ENCODE measurements at places on chromosomes 16 and 17.
A peak's percentile ranks its signal among the peaks of the same experiment; 100 is the strongest.

- DNase-seq = no peak
Observed at GRCh38 chr16:85231959-85232358, 119.7 kb upstream of the CIBAR2 start.

DNA sequence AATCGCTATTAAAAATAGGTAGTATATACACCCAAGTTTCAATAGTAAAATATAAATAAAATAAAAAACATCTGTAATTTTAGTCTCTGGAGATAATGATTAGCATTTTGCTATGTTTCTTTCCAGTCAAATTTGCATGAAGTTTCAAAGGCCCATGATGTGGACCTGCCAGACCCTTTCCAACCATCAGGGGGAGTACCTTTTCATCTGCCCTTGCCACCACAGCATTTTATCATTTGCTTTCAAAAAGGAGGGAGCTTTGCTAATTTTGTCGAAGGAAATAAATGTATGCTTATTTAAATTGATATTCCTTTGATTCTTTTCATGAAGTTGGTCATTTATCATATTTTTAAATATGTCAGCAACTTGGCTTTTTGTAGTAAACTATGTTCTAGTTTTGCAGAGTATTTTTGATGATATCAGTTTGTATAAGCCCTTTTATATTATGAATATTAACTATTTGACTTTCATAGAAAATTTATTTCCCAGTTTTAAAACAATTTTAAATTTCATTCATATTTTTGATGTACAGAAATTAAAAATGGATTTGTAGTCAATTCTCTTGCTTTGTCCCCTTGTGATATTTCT, 115.2 kb upstream of the NETO2 start:
- no peak for DNase-seq

DNA sequence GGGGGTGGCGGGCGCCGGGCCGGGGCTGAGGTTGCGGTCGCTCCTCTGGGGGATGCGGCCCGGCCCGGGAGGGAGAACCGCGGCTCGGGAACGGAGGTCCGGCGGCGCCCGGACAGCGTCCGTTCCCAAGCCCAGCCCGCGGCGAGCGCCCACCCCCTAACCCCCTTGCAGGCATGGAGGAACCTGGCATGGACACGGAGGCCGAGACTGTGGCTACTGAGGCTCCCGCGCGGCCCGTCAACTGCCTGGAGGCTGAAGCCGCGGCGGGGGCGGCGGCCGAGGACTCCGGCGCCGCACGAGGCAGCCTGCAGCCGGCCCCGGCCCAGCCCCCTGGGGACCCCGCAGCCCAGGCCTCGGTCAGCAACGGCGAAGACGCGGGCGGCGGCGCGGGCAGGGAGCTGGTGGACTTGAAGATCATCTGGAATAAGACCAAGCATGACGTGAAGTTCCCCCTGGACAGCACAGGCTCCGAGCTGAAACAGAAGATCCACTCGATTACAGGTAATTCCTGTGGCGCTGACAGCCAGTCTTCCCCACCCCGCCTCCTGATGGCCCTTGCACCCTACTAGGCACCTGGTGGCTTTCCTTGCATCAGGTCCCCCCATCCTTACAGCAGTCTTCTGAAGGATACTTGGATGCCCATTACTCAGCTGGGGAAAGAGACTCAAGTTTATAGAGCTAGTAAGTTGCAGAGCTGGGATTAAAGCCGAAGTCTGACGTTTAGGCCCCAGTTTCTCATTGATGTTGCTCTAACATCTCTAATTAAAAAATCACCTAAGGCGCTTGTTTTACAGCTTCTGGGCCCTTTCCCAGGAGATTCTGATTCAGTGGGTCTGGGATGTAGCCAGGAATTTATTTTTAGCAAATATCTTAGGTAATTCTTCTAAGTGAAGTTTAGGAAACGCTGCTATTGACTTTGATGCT, 514 bp downstream of the UBFD1 start:
- DNase-seq = peak; percentile 68

DNA sequence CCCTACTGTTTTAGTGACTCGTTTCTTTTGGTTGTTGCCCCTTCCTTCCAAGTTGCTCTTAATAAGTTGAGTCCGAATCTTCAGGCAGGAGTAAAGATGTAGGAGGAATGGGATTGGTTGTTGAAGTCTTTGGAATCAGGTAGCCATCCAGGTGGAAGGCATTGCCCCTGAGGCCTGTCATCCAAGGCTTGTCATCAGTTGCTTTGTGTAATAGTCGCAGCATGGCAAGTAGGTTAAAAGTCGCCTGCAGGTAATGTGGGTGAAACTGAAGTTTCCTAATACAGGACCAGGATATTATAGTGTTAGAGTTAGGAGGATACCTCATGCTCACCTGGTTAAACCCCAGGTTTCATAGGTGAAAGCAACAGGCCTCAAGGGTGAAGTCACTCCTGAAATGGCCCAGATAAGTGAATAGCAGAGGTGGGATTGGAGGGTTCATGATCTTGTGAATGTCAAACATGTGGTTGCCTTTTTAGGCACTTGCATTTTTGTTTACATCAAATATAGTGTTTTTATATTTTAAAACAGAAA, 934 bp downstream of the PCTP start:
- DNase-seq = no peak

GRCh38 chr17:80362428-80363119, 52.4 kb upstream of the ENDOV start:
- no peak for DNase-seq

DNA sequence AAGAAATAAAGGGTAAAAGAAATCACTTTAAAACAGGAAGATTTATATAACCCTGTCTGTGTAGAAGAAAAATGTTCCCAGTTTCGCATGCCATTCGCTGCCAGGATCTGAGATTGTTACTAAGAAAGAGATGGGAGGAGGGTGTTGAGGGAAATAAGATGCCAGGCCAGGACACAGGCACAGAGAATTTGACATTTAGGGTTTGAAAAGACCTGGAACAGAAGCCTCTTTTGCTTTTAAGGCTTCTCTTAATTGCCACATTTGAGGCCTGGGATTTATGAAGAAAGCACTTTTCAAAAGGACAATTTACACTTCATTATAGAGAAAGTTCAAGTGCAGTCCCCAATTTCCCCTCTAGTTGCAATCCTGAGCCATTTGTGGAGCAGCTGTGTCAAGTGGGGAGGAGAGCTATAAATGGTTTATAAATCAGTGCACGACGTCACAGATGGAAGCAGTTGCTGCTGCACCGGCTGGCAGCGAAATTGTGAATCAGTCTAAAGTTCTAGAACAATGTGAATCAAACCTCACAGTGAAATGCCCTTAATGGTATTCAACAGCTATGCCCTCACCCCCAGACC, 26.5 kb upstream of the C16orf87 start:
- DNase-seq = peak; percentile 25

DNA sequence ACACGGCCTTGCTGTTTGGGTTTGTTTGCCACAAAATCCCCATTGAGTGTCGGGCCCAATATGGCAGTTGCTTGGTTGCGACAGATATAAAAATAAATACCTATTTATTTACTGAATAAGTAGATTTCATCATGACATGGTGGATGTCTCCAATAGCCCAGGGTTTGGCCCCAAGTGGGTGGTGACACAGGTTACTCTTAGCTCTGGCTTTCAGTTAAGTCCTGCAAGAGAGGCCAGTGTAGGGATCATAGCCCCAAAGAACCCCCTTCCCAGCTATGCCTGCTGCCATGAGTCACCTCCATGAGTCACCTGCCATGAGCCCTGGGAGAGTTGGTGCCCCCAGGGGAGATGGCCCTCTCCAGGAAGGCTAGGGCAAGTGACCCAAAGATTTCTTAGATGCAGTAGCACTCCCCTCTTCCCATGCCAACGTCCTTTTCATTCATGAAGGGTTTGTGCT, 78.7 kb upstream of the LGALS9 start:
- no peak for DNase-seq

DNA sequence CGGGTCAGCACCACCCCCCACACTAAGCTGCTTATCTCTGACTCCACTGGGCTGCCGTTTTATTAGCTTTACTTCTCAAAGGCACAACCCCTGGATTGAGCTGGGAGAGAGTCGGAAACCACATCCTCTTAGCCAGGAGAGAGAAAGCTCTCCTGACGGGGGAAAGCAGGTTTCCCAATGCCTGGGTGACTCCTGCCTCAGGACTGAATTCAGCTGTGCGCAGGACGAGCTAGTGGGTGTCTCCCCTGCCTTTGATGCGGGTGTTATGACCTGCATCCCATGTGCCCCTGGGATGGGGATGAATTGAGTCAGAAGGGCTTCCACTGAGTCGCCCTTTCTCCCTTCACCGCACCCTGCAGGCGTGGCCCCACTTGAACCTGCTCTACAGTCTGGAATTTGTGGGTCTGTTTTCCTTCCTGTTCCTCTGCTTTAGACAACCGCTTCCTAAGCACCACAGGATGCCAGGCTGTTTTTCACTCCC, 819.2 kb upstream of the EEF2KMT start:
- no peak for DNase-seq

DNA sequence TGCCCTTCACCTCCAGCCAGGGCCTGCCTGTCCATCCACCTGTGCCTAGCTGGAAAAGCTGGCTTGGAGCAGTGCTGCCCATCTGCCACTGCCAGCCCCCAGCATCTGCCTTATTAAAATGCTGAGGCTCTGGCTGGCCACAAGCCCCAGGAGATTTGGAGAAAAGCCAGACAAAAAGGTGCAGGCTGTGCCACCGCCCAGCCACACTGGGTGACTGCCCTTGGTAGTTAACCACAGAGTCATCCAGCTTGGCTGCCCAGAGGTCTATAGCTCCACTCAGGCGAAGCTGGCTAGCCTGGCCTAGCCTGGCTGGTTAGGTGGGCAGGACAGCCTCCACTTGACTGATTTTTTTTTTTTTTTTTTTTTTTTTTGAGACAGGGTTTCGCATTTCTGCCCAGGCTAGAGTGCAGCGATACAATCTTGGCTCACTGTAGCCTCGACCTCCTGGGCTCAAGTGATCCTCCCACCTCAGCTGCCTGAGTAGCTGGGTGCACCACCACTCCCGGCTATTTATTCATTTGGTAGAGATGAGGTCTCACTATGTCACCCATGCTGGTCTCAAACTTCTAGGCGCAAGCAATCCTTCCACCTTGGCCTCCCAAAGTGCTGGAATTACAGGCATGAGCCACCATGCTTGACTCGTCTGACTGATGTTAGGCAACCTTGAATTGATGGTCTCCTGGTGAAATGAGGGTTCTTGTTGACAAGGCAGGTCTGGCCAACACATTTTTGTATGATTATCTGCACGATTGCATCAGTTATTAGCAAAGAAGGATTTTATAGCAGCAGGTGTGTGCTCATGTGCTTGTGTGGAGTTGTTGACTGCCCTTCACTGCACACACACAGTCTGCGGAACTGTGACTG, 103.8 kb downstream of the RAB11FIP4 start:
- no peak for DNase-seq

- no peak for DNase-seq
Observed at GRCh38 chr17:82126556-82127314, 28.7 kb upstream of the FASN start.

GRCh38 chr16:8720080-8720966, 45.9 kb downstream of the ABAT start:
- no peak for DNase-seq

DNA sequence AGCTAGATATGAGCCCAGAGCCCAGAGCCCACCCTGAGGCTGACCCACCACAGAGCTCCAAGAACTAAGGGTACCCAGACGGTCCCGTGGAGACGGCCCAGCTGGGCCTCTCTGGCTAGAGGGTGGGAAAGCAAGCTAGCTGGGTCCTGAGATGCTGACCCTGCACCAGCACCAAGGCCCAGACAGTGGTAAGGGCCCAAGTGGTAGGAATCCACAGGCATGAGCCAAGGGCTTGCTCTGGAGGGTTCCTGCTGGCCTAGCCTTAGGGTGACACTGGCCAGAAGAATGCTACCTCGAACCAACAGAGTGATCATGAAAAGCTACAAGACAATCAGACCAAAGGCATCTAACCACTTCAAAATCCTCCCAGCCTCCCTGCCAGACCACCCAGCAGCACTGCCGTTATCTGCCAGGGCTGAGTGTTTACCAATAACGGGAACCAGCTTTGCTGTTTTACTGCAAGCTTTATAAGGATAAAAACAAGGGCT, 13.2 kb downstream of the HIC1 start:
- DNase-seq = no peak

DNA sequence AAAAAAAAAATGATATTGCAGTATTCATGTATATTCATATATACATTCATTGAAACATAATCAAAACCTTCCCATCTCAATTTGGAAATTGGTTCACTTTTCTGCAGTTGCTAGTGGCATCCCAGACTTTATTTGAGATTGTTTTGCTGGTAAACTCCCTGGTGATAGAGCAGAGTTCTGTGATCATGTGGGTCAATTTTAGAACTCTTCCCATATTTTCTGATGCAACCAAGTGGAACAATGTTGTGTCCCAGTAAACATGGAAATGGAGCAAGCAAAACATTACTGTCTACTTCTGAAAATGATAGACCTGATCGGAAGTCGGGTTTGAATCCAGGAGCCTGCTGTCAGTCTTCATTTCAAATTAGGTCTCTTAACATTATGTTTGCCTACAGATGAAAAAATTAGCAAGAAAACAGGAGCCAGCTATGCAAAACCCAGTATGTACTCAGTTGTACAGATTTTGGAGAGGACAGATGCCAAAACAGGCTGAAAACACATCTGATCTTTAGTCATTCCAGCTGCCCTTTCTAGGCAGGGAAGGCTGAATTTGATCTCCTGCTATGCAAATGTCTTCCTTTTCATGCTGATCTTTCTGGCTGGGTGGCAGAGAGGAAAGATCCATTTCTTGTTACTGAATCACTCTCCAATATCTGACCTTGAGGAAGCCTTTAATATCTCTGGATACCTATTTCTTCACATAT, 786.6 kb upstream of the SOX9 start:
- DNase-seq = no peak

DNA sequence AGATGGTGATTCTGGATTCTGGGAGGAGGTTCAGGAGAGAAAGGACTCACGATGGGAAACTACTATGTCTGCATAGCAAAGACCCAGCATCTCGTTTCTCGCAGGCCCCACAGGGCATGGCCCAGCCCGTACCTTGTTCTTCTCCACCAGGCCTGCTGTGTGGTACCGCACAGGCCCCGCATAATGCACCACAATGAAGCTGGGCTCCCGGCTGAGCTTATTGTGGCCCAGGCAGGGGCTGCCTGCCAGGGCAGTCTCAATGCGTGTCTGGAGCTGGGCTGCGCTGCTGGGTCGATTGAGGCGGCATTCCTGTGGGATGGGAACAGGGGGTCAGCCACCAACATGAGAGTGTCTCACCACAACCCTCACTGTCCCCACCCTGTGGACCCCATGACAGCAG, 20.4 kb downstream of the ZNHIT3 start:
- DNase-seq = no peak
